ENCODE measurements at places on chromosomes 2 and 18.

GRCh38 chr2:212089873-212090272 is 448.7 kb downstream of the ERBB4 start:
- no peak for DNase-seq

DNA sequence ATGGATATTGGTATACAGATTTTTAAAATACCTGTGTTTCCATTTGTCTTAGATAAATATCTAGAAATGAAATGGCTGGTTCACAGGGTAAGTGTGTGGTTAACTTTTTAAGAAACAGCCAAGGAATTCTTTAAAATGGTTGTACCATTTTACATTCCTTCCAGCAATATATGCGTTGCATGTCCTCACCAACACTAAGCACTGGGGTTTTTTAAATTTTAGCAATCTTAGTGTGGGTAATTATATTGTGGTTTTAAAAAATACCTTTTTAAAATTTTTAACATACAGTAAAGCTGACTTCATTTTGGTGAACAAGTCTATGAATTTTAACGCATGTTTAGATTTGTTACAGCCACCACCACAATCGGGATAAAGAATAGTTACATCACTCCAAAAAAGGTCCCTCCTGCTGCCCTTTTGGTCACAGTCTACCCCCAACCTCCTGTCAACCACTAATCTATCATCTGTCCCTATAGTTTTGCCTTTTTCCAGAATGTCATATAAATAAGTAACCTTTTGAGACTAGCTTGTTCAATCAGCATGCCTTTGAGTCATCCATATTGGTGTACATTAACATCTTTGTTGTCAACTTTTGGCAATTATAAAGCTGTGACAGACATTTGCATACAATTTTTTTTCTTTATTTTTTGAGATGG is 128.1 kb upstream of the MSTN start:
- DNase-seq: no peak

DNA sequence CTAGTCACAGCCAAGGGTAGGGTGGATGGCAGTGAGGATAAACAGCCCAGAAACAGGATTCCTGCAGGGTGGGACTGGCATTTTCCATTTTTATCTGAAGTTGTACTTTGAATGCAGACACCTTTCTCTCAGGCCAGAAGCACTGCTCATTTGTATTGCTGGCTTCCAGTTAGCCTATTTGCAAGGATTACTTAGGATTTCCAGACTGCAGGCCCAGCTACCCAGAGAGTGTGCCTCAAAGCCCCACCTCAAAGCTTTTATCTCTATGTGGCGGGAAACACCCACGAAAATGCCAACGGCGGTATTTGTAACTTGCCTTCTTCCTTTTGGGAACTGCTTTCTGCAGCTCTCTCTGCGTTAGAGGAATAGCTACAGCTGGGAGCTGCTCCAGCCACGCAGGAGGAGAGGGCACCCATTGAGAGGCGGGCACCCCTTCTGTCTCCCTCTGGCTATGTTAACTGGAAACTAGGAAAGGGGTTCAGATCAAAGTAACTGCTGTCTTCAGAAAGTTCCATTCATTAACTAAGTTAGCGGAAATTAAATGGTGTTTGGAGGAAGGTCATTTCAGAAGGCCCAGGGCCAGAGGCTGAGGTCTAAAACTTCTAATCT is 144.9 kb downstream of the TGIF1 start:
- DNase-seq: no peak

- DNase-seq: no peak
These were observed 11.4 kb downstream of the RBKS start for GRCh38 chr2:27878825-27879224.

- DNase-seq: no peak
These were observed 22.1 kb upstream of the TCF7L1 start for GRCh38 chr2:85110991-85111560.

DNA sequence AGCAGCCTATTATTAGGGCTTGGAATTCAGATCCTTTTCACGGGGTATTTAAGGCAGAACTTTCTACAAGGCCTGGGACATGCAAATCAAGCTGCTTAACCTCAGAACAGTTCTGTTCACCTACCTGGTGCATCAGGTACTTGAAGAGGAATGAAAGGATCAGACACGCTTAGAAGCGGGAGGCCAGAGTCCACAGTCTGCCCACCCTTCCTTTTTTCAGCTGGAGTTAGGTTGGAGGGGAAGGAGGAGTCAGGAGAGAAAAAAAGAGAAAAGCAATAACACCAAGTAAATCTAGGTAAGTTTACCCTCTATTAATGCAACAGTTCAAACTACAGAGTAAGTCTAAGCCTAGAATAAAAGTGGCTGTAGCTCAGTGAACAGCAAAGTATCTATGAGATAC is 58.6 kb upstream of the NFU1 start:
- no peak for DNase-seq

GRCh38 chr2:231146665-231147064 is 21.8 kb upstream of the HTR2B start:
- no peak for DNase-seq

DNA sequence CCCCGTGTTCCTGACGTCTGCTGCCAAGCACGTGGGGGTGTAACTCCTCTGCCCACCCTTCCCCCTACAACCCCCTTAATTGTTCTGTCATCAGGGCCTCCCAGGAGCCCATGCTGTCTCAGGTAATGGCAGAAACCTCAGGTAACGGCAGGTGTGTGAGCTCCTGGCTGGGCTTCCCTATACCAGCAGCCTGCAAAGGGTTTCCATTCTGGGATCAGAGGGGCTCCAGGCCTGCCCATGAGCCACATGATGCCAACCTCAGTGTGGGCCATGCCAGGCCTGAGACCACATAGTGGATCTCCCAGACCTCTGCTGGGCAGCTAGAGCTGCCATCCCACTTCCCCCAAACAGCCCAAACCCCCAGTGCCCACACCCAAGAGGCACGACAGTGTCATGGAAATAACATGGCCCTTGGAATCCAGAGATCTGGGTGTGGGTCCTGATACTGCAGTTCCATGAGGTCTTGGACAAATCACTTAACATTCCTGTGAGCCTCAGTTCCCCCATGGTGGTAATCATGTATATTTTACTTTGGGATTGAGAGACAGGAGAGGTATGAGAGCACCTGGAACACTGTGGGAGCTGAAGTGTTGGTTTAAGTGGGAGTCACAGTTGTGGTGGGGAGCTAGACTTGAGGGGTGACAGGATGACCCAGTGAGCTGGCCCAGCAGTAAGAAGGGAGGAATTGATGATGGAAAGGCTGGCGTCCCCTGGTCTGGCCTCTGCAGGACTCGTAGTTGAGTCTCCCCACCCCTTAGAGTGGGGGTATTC is 59.6 kb downstream of the ATOH8 start:
- no peak for DNase-seq

DNA sequence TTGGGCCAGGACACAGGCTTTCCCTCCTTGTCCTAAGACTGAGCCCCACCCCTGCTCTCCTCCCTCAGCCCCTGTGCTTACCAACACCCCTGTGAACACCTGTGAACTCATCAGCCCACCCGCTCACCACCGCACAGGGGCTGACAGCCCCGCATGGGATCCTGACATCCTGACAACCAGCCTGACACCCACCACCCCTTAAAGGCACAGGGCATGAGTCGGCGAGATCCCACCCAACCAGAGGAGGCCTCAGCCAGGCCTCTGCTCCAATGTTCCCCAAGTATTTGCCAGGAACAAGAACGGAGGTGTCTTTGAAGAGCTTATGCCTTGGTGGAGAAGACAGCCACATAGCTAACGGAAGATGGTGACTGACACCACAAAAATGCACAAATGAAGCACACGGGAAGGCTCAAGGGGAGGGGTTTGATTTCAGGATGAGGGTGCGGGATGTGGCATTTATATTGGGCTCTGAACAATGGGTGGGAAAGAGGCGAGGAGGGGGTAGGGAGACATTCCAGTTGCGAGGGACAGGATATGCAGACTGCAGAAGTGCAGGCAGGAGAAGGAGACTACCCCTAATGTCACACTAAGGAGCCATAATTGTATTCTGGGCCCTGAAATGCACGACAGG is 11.0 kb downstream of the RAB11FIP5 start:
- no peak for DNase-seq

DNA sequence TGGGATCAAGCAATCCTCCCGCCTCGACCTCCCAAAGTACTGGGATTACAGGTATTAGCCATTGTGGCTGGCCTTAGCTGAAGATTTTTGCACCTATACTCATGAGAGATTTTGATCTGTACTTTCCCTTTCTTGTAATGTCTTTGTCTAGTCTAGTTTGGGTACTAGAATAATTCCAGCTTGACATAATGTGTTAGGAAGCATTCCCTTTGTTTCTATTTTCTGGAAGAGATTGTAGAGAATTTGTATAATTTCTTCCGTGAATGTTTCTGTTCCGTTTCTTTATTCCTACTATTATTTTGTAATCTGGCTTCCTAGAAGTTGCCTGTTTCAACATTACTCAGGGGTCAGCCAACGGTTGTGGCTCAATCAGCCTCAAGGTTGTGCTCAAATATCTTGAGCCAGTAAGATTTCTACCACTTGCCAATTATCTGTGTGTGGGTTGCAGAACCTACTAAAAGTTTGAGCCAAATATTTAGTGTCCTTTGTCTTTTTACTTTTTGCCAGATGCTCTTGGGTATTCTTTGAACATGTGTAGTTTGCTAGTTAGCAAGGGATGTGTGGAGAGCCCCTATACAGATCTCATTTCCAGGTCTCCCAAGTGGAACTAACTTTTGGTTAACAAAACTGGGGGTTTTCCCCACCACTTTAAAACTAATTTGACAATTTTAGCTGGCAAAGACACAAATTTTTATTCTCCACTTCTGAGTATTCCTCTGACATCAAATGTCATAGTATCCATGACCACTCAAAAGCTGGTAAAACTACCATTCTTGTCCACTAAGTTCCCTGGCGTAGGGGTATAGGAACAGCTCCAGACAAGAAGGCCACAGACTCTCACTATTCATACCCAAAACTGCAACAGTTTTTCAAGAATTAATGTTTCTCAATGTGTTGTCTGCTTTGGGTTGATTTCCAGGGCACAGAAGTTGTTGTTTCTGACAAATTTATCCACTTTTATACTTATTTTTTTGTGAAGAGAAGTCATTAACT is 42.8 kb upstream of the BAZ2B start:
- no peak for DNase-seq

DNA sequence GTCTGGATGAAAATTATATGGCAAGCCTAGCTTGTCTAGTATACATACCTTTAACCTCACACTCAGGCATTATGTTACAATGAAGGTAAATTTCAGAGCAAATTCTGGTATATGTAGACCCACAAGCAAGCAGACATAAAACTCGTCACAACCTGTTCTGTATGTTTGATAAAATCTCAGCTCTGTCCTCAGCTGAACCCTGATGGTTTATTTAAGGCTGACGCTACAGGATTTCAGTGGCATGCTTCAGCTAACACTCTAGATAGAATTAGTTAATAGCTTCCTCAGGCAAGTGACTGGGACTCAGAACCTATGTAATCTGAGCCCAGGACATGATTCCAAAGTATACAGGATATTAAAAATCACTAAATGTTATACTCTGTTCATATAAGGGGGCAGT is 68.2 kb upstream of the MC2R start:
- DNase-seq: no peak

GRCh38 chr2:44906972-44907371 is 34.5 kb upstream of the SIX3 start:
- DNase-seq: no peak

- DNase-seq: no peak
These were observed 151.4 kb downstream of the LRRTM1 start for GRCh38 chr2:80153151-80153550.

DNA sequence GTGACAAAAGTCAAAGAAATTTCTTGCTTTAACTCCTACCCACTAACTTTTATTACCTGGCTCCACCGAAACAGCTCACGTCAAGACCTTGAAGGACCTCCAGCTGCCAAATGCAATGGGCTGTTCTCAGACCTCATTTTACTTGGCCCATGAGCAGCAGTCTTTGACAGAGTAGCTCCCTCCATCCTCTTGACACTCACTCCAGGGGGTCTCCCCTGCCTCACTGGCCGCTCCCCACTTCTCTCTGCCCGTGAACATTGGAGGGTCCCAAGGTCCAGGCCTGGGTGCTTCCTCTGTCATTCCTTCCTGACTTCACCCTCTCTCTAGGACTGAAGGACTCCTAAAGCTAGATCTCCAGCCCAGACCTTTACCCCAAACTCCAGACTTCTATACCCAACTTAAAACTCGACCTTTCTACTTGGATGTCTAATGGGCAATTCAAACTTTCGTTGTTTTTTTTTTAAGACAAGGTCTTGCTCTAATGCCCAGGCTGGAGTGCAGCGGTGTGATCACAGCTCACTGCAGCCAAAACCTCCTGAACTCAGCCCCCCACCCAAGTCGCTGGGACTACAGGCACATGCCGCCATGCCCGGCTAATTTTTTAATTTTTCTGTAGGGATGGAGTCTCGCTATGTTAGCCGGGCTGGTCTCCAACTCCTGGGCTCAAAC is 92.9 kb upstream of the ST3GAL5 start:
- DNase-seq: no peak

GRCh38 chr2:135557530-135557929 is 26.2 kb downstream of the R3HDM1 start:
- no peak for DNase-seq

DNA sequence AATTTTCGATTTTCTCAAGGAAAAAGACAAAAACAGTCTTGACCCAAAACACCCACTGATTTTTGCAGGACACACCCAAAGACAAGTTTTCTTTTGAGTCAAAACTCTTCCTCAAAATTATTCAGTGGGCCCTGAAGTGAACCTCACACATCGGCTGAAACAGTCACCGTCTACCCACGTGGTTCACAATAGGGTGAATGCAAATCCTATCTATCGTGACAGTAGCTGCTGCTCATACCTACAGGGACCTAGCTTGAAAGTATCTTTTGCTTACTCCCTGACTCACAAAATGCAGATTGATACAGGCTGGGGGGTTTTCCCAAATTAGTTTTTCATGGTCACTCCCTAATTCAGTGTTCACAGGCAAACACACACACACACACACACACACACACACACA is 10.7 kb upstream of the CD226 start:
- no peak for DNase-seq

- DNase-seq: peak; percentile 90
These were observed 122.1 kb upstream of the RMDN2 start for GRCh38 chr2:37802899-37803379.

DNA sequence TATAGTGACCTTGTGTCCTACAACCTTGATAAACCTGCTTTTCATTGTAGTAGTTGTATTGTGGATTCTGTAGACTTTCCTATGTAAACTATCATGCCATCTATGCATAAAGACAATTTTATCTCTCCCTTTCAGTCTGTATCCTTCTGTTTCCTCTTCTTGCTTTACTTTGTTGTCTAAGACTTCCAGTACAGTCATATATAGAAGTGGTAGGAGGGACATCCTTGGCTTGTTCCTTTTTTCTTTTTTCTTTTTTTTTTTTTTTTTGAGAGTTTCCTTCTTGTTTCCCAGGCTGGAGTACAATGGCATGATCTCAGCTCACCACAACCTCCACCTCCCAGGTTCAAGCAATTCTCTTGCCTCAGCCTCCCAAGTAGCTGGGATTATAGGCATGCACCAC is 39.7 kb downstream of the UBE2F start:
- DNase-seq: no peak

DNA sequence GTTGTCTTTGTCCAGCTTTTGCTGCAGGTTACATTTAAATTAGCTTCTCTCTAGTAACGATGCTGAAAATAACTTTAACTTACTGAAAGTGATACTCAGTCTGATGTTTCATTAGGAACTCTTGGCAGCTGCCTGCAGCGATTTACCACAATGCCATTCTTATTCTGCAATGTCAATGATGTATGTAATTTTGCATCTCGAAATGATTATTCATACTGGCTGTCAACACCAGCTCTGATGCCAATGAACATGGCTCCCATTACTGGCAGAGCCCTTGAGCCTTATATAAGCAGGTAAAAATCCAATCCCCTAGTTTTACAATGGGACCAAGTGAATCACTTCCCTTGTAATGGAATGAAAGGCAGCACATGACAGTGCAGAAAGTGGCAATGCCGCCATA is 16.3 kb upstream of the MFF start:
- DNase-seq: no peak

Data from RCC 7860 (cell line).